CMK (cell line): ENCODE measurements at places on chromosomes 16 and 17.

DNA sequence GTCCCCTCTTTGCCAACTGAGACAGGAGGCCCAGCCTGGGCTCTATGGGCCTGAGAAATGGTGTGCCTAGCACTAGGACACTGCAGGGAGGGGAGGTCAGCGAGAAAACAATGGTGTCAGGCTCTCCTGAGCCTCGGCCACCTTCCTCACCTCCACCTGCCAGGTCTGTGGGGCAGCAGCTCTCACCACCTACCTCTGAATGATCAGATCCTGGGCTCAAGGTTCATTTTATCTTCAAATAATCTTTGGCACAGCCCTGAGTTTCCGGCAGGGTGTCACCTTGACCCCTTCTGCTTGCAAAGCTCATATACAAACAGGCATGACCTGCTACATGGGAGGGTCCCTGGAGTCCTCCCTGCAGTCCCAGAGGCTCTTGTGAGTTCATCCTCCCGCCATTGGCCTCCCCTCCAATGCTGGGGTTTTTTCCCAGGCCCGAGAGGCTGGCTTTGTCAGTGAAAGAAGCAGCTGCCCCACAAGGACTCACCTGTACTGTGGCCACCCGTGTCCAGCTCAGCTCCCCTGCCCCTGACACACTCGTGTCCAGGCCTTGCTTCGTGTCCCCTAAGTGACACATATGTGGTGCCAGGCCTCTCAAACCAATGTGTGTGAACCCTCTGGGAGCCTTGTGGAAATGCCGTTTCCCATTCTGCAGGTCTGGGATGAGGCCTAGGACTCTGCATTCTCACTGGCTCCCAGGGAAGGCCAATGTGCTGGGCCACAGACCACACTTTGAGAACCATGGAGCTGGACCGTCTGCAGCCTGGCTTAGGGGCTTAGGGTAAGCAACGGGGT lies 176.8 kb upstream of the CIBAR2 start:
- no peak for DNase-seq

DNA sequence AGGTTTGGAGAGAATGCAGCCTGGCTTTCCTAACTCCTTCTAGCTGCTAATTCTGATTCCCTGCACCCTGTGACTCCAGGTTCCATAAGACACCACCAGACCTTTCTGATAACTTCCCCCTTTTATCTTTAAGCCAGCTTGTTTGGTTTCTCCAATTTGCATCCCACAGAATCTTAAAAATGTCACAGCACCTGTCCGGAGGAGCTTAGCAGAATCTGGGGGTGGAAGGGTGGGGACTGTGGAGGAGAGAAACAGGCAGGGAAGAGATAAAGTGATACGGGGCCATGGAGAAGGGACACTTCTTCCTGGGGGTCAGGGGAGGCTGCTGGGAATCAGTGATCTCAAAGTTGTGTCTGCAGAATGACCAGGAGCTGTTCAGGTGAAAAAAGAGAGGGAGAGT lies 59.4 kb downstream of the FOXL1 start:
- no peak for DNase-seq

- no peak for DNase-seq
These were observed 71.5 kb downstream of the WWP2 start for GRCh38 chr16:69833357-69834282.

GRCh38 chr17:29180788-29181160 lies 576 bp upstream of the MYO18A start:
- DNase-seq = no peak

- no peak for DNase-seq
These were observed 28.7 kb downstream of the MPG start for GRCh38 chr16:106623-107324.

GRCh38 chr17:79072544-79072943 lies 2.1 kb upstream of the ENGASE start:
- DNase-seq = no peak

GRCh38 chr17:27764589-27764988 lies 35.7 kb downstream of the NOS2 start:
- no peak for DNase-seq

DNA sequence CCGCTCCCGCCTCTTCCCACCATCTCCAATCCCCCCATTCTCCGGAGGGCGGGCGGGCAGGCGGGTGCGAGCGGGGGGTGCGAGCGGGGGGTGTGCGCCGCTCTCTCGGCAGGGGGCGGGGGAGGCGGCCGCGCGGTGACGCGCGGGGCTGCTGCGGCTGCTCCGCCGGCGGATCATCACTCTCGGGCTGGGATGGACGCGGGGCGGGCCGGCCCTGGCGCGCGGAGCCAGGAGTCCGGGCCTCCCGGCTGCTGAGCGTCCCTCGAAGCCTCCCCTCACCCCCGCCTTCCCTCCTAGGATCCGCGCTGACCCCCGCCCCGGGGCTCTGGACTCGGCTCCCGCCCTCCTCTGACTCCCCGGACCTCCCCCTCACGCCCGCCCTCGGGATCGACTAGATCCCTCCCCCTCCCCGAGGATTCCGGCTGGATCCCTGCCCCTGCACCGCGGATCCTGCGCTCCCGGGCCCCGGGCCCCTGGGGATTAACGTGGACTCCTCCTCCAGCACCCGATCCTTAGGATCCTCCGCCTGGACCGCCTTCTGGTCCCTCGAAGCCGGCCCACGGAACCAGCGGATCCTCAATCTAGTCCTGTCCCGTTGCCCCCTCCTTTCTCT lies 946 bp upstream of the TMEM256 start:
- DNase-seq = no peak

DNA sequence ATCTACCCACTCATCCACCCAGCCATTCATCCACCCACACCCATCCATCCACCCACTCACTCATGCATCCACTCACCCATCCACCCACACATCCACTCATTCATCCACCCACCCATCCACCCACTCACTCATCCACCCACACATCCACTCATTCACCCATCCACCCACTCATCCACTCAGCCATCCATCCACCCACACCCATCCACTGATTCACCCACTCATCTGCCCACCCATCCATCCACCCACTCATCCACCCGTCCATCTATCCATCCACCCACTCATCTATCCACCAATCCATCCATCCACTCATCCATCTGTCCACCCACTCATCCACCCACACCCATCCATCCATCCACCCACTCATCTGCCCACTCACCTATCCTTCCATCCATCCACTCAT lies 17.3 kb downstream of the NATD1 start:
- no peak for DNase-seq

- no peak for DNase-seq
These were observed 223.2 kb downstream of the C16orf78 start for GRCh38 chr16:49596648-49597291.

DNA sequence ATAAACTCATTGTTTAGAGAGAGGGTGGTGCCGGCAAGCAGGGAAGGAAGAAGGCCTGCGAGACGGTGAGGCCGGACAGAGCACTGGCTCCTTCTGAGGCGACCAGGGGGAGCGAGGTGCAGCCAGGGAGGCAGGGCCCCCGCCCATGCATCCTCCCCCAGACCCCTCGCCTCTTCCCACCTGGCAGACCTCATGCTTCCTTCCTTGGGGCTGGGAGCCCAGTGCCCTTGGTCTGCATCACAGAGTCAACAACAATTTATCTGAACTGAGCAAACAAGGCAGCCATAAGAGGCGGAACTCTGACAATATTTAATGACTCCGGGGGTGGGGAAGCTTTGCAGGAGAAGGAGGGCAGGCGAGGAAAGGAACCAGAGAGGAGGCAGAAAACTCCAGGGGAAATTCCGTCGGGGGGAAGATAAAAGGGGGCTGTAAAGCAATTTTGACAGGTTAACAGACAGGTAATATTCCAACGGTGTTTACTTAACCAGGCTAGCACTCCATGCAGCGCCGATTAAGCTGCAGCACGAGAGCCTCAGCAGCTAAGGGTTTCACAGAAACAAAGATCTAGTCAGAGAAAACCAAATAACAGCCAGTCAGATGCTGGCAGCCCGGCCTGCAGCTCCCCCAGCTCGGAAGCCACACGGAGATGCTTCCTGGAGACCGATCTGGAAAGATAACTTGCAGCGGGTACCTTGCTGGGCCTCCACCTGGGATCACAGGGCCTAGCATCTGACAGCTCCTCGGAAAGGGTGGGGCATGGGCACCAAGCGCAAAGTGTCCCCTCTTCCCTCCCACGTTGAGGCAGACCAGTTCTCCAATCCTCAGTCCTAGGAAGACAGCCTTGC lies 398.2 kb downstream of the SOX9 start:
- no peak for DNase-seq

GRCh38 chr16:84643180-84643583 lies 5.1 kb upstream of the KLHL36 start:
- no peak for DNase-seq

DNA sequence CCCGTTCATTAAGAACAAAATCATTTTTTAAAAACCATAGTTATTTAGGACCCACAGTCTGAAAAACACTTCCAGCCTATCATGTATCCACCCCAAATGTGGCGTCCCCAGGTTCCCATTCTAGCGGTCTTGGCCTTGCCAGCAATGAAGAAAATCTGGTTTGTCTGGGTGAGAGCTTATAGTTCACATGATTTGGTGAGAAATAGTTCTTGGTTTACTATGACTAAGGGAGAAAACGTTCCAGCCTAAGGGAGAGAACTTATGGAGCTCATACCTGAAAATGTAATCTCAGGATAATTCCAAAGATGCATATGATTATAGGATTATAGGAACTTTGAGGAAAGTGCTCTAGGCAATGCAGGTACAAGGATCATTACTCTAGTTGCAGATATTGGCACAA lies 4.8 kb downstream of the MARVELD3 start:
- no peak for DNase-seq

DNA sequence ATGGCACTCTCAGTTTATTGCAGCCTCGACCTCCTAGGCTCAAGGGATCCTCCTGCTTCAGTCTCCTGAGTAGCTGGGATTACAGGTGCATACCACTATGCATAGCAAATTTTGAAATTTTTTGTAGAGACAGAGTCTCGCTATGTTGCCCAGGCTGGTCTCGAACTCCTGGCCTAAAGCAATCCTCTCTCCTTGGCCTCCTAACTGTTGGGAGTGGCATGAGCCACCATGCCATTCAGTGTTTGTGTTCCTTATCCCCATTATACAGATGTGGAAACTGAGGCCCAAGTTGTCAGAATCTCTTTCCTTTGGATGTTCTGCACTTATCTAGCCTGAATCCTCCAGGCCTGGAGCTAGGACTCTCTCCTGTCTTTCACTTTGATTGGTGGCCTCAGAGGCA lies 40.8 kb upstream of the NKD1 start:
- no peak for DNase-seq

- DNase-seq = no peak
These were observed 664 bp upstream of the BCL6B start for GRCh38 chr17:7021993-7022778.

- no peak for DNase-seq
These were observed 32.8 kb upstream of the ABCC12 start for GRCh38 chr16:48188449-48189102.

DNA sequence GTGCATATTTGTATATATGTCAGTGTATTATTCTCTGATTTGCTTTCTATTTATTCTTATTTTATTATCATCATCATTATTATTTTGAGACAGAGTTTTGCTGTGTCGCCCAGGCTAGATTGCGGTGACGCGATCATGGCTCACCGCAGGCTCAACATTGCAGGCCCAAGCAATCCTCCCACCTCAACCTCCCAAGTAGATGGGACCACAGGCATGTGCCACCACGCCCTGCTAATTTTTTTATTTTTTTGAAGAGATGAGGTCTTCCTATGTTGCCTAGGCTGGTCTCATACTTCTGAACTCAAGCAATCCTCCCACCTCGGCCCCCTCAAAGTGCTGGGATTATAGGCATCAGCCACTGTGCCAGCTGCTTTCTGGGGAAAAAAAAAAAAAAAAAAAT lies 8.4 kb upstream of the ARHGAP17 start:
- DNase-seq = no peak

- DNase-seq = no peak
These were observed 75.8 kb downstream of the AXIN2 start for GRCh38 chr17:65485388-65486299.

DNA sequence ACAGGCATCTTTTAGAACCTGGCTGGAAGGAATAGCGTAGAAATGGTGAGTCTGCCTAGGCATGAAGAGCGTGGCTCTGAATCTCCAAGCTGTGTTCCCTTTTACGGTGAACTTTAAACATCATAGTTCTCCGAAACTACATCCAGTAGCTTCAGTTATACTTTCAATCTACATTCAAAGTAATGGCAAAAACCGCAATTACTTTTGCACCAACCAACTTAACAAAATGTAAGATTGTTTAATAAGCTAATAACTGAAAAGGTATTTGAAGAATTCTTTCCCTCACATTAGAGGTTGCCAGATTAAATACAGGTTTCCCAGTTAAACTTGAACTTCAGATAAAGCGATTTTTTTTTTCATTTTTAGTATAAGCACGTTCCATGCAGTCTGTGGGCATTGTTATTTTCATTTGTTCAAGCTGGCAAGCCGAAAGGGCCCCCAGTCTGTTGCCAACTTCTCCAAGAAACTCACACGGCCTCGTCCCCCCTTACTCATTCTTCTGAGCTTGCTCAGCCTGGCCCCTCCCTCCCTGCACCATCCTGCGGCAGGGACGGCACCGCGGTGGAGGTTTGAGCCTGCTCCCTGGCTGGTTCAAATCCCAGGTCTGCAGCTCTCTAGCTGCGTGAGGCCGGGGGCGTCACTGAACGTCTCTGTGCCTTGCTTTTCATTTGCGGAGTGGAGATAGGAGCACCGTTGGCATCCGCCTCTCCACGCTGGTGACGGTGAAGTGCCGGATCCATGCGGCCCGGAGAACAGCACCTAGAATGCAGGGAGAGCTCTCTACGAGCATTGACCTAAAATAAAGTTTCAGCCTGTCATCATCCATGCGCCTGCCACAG lies 3.5 kb upstream of the MTHFSD start:
- no peak for DNase-seq

DNA sequence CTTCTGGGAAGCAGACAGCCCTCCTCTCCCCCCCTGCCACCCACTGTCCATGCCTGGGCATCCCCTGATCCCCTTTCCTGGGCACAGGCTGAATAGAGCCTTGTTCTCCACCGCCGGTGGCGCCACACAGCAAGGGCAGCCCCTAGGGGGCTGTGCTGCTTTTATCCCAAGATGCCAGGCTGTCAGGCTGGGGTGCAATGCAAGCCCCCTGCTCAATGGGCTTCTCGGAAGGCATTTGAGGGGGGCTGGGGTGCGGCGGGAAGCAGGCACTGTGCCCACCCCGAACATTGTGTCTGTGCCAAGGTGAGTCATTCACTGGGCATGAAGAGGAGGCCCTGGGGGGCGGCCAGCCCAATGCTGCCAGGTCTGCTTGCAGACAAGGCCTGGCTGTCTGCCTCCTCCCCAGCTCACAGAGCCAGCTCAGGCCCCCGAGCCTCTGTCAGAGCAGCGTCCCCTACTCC lies 1.5 kb upstream of the GFAP start:
- DNase-seq = no peak

DNA sequence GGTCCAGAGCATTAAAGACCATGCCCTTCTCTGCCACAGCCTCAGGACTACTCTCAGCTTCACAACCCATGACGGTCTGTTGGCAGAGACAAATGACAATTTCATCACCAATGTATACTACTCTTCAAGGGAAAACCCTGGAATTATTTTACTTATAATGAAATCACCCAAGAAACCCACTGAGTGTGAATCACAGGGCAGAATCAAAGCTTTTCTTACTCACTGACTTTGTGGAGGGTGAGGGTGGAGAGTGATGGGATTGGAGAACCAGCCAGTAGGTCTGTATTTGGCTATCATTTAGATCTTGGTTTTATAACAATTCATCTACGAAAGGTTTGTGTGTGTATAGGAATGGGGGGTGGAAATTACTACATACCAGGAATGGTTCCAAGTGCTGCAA lies 442.6 kb downstream of the SHISA9 start:
- no peak for DNase-seq
